CD4-positive, alpha-beta T cell treated with Interleukin-4 for 4 hours (primary cell): ENCODE measurements at places on chromosomes 12 and 14.

- DNase-seq = no peak
These were observed 51.8 kb downstream of the OTOGL start for GRCh38 chr12:80151131-80151530.

DNA sequence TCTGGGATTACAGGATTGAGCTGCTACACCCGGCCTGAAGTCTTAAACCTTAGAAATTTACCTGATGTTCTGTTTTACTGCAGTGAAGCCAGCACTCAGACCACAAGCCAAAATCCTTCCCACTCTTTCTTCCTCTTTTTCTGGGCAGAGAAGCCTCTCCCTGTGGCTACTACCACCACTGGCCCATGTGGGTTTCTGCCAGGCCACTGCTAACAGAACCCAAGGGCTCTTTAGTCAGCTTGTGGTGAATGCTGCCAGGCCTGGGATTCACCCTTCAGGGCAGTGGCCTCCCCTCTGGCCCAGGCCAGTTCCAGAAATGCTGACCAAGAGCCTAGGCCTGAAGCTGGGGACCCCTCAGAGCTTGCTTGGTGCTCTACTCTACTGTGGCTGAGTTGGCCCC is 35.3 kb downstream of the GAS2L3 start:
- DNase-seq = no peak

GRCh38 chr12:12872139-12872933 is 19.0 kb upstream of the GPRC5A start:
- no peak for DNase-seq

DNA sequence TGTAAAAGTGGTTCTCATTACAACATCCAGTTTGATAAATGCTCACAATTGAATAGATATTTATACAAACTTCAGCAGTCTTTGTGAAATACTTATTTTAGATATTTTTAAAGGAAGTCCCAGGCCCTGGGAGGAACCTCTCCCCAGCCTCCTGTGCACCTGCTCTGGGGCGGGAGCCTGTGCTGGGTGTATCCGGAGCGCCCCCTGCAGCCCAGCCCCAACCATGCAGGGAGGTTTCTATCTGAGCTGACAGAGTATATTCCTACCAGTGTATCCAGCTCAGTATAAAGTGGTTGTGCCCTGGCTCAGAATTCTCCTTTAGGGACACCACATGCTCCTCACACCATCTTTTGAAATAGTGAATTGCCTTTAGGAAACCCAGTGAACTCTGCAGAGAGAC is 851.8 kb downstream of the TMEM121 start:
- DNase-seq = no peak

DNA sequence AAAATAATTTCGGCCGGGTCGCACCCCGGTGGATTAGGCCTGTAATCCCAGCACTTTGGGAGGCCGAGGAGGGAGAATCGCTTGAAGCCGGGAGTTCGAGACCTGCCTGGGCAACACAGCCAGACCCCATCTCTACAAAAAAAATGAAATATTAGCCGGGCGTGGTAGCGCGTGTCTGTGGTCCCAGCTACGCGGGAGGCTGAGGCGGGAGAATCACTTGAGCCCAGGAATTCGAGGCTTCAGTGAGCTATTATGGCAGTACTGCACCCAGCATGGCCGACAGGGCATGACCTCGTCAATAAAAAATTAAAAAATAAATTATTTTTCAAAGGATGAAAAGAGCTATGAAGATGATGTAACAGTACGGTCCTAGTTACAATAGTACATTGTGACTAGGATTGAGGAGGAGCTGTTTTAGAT is 523 bp downstream of the GTF2H3 start:
- no peak for DNase-seq

- no peak for DNase-seq
These were observed 224.0 kb downstream of the TTC6 start for GRCh38 chr14:37819155-37820015.

GRCh38 chr12:121030576-121031212 is 8.4 kb downstream of the OASL start:
- no peak for DNase-seq

- DNase-seq = no peak
These were observed 29.7 kb downstream of the BRAP start for GRCh38 chr12:111656016-111656415.

- no peak for DNase-seq
These were observed 133.8 kb downstream of the ITPR2 start for GRCh38 chr12:26699237-26699636.
